ENCODE measurements at places on chromosomes 4 and X.

GRCh38 chr4:72779241-72779640, 210.2 kb upstream of the ADAMTS3 start:
- no peak for DNase-seq

GRCh38 chr4:26503844-26504243, 13.6 kb upstream of the CCKAR start:
- DNase-seq = no peak

GRCh38 chr4:149785696-149786431, 29.8 kb downstream of the IQCM start:
- peak; percentile 67 for DNase-seq

- DNase-seq = peak; percentile 76
These were observed 9.4 kb downstream of the TBC1D25 start for GRCh38 chrX:48548871-48549270.

GRCh38 chrX:7948483-7948882, 21.3 kb upstream of the PNPLA4 start:
- no peak for DNase-seq

DNA sequence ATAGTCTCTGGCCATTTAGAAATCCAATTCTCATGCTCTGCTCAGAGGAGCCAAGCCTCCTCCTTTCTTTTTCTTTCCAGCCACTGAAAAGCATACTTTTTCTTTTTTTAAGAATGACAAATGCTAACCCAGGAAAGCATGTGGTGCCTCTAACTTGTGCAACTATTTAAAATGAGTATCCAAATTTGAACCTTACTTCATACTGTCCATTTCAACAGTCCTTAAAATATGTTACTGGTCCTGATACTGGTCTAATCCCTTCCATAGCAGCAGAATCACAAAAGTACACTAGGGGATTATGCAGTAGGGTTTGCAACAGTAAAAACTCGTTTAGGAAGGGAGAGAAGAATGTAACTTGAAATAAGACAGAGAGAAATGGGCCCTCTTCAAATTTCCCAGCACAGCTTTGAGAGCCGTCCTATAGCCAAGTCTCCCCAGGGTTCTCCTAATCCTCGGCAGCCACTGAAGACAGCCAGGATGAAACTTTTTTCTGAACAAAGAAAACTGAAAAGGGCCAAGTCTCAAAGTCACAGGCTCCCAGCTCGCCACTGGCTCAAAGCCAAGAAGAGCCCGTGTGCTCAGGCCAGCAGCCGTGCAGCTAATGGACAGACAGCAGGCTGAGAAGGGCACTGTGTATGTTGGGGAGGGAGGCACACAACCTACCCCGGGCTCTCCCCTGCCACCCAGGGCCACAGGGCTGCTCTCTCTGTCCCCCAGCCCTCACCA, 39.5 kb downstream of the GPC4 start:
- no peak for DNase-seq

DNA sequence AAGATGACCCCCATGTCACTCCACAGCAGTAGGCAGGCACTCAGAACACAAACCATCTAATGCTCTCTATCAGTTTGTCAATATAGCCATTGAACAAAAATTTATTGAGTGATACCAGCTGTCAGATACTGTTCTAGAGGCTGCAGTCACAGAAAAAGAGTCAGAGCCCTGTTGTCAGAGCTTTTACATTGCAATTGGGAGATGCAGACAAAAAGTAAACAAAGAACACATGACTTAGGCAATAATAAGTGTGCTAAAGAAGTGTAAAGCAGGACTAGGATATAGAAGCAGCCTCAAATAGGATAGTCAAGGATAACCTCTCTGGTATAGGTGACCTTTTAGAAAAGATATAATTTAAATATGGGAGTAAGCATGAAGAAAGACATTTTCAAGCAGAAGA, 8.9 kb downstream of the HTN1 start:
- no peak for DNase-seq

- peak; percentile 97 for DNase-seq
These were observed at the start of the genes ACOX3 and TRMT44 for GRCh38 chr4:8440492-8441311. ACOX3 (minus strand) TSS chr4:8440723; CDS start chr4:8416521, 24,202 bp downstream. TRMT44 (plus strand) TSS chr4:8440777; CDS start chr4:8440823, 46 bp downstream.

- DNase-seq = no peak
These were observed 10.8 kb downstream of the DGKQ start for GRCh38 chr4:962231-963208.

DNA sequence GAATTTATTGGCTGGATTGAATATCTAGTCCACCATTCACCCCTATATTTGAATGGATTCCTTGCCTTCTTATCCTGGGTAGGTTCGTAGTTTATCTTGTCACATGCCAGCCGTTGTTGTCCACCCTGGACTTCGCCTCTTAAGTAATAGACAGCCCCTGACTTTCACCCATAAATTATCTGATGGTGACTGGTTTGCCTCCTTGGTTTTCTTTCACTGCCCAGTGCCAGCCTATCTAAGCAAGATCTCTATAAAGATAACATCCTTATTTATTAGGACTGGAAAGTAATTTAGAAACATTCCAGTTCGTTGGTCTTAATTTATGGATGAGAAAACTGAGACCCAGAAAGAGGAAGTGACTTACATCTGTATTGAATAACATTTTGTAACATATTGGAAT, 410.3 kb downstream of the RPA4 start:
- no peak for DNase-seq

GRCh38 chr4:88012647-88013046, 5.2 kb downstream of the PKD2 start:
- DNase-seq = no peak

GRCh38 chrX:72255864-72256263, 17.0 kb upstream of the ERCC6L start:
- DNase-seq = no peak

DNA sequence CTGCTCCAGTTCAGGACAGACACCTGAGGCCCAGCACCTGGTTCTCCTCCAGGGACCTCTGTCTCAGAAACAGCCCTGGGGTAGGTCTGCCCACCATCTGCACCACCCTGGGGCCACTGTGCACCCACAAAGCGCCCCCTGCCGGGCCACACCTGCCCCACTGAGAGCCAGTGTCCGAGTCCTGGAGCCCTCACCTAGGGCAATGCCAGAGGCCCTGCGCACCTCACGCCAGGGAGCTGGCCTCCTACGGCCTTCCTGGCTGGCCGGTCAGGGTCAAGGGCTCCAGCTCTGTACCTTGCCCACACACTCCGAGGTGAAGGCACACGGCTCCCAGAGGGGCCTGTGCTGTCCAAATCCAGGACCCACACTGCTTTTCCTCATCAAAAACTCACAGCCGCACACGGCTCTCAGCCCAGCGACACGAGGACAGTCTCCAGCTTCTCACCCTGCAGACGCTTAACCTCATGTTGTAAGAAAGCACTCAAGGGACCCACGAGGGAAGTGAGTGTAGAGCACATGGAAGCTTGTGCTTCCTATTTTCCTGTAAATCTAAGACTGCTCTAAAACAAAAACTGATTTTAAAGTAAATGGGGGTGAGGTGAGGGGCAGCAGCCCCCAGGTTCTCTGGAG, 5.4 kb downstream of the CTBP1 start:
- DNase-seq = no peak

DNA sequence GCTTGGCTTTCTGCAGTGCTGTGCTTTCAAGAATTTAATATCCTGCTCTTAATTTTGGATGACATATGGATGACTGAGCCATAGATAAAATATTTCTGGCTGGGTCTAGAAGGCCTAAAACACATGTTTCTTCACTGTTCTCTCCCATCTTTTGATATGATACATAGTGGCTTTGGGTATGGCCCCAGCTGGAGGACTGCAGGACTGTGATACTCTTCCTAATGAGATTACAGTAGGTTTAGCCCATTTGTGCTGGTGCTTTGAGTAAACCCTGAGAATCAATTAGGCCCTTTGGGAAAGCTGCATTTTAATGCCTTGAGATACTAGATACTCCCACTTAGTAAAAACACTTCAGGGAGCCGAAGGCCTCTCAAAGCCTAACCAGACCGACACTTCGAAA, 38.0 kb downstream of the KIT start:
- DNase-seq = no peak

- no peak for DNase-seq
These were observed 329.2 kb downstream of the ARHGAP10 start for GRCh38 chr4:148061141-148061481.

DNA sequence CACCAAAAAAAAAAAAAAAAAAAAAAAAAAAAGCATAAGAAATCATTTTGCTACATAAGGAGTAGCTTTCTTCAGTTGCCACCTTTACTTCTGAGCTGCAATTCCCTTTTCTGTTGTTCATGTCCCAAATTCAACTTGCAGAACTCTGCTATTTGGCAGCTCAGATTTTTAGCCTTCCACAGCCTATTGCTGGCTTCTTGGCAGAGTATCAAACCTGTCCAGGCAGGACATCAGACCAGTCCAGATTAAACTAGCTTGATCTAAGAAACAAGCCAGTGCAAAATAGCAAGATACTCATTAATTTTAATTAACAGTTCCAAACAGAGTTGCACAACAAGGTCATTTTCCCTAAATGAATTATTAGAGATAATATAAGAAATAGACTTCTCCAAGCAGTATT, 123.6 kb upstream of the NR3C2 start:
- DNase-seq = no peak

DNA sequence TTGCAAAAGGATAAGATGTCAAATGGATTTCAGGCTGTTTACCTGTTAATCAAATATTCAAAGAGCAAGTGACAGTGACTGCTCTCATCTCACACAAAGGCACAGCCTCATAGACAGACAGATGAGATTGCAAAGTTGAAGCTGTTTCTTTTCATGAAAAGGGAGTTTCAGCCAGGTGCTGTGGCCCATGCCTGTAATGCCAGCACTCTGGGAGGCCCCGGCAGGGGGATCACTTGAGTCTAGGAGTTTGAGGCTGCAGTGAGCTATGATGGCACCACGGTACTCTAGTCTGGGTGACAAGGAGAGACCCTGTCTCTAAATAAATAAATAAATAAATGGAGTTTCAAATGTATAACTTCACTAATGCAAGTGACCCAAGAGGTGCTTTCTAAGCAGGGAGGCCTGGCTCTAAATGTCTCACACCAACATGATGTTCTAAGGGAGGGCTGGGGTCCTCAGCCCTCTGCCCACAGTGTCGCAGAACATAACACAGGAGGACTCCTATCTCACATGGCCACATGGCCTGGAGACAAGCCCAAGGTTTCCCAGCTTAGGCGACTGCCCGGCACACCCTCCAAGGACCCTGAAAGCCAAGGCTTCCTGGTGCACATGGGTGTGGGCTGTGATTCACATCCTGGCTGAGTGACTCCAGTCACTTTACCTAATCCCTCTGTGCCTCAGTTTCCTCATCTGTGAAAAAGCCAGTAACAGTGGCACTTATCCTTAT, 26.8 kb downstream of the PPP2R2C start:
- DNase-seq = no peak

Data from trophoblast cell (in vitro differentiated cells and primary cell).